ENCODE measurements at places on chromosomes 4 and X.

- DNase-seq, result no peak
These were observed 72.0 kb upstream of the GPM6A start for GRCh38 chr4:175884048-175884447.

DNA sequence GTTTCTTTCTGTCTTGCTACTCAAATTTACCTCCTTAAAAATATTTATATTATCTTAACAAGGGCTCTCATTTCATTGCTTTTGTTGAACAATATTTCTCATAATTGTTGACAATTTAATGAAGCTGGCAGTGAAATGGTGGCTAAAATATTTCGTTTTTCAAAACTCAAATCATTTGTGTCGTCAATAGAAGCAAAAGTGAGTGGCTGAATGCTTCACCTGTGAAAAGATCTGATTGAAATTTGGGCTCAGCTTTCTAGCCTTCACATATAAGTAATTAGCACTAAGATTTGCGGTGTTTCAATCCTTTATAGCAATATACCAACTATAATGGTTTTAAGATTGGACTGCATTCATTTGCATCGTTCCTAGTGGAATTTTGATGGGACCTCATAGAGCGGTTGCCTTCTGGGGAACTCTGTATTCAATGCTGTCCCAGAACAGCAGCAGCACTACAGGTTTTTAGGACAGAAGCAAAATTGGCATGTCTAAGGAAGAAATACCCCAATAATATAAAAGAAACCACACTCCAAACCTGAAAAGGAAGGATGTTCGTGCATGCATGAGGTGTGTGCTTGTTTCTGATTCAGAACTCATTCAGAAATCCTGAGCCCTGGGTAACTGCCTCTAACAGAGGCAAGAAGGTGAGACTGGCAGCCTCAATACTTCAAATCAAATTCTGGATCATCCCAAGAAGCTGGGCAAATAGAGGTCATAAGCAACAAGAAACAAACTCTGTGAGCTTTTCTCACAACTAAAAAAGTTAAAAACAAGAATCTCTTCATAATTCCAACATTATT is 2.5 kb downstream of the CXCL1 start:
- DNase-seq, result no peak

GRCh38 chr4:163701916-163702315 is 207.4 kb downstream of the TMA16 start:
- no peak for DNase-seq

DNA sequence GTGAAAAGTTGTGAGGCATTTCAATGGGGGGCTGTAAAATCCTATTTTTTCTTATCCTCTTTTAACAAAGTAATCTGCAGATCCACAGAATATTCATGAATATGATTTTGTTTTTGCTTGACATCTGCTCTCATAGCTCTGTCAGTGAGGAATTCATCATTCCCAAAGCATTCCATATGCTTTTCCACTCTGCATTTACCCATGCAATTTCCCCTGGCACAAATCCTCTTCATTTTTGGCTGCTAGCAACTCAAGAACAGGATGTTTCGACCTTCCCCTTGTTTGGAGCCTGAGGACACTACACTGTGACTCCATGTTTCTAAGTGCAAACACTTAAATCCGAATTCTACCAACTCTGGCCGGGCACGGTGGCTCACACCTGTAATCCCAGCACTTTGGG is 48.5 kb downstream of the KLHL15 start:
- no peak for DNase-seq

DNA sequence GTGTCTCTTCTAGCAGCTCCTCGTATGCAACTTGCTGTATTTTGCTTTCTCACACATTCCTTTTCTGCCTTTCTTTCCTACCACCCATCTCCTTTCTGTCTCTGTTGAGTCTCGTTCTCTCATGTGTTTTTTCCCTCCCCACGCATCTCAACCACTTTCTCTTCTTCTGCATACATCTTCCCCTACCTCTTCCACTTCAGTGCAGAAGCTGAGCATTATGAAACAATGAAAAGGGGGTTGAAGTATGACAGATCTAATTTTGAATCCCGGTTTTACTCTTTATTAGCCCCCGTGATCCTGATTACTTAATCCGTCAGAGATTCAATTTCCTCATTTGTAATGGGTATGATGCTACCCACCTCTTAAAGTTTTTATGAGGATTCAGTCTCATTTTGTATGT is 7.3 kb downstream of the FAM241A start:
- no peak for DNase-seq

DNA sequence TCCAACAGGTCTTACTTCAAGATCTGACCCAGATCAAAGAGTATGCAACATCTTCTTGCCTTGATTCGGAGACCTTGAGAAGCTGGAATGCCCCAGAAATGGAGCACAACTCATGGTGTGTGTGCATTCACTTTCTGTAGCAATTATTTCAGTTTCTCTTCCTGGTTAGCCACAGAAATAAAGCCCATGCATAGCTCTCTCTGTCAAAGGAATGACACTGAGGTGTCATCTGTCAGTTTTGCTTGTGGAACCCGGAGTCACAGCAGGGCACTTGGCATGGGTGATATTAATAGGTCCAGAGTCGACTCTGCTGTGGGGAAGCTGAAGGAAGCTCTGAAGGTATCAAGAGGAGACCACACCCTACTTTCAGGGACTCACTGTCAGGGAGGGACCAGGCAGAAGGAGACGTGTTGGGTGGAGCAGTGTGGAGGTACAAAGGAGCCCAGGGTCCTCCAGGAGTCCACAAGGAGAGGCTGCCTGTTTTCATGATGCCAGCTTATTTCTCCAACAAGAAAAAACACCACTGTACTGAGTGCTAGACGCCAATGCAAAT is 10.7 kb downstream of the CLNK start:
- DNase-seq, result no peak

DNA sequence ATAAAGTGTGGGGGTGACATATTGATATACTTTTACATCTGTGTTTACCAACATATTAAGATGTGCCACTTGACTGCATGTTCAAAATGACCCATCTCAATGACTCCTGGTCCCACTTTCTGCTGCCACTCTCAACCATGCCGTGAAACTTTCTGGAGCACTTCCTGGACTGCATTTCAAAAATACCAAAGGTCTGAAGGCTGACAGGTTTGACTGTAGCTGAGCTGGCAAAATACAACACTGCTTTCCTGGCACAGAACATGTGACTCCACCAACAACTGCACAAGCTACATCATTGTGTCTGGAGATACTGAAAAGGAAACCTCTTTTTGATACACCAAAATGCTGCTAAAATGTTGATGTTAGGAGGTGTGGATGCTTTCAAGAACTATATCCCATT is 184.8 kb downstream of the UNC5C start:
- DNase-seq, result no peak

DNA sequence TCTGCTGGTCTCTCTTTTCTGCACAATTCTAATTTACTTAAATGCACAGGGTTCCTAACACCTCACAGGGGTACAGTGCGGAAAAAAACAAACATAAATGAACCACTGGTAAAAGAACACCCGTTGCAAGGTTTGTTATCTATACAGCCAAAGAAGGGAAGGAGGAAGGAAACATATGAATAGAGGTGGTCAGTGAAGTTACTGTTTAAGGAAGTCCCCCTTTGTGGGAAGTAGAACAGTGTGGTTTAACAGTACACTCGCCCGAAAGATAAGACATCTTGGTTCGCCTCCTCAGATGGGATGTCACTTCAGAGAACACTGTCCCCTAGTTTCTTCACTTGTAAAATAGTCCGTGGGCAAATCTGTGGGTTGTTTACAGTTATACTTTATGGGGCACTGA is 57.5 kb downstream of the TEC start:
- no peak for DNase-seq

GRCh38 chrX:108064613-108065012 is 19.7 kb downstream of the VSIG1 start:
- no peak for DNase-seq

DNA sequence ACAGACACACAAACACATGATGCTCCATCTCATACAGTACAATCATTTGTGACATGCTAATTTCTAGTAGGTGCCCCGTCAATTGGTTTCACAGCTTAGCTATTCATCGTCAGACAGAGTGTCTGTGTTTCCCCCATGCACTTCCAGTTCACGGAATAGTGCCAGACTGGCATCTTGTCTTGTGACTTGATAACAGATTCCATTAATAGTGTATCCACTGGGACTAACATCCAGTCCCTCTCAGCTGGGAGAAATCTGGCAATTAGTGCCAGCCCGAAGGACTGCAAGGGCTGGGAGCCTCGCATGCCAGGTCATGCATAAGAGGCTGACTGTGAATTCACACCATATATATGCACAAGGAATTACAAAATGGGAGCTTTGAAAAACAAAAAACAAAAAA is 20.2 kb upstream of the GATB start:
- peak; percentile 25 for DNase-seq

- peak; percentile 66 for DNase-seq
These were observed 373 bp downstream of the ELOVL6 start for GRCh38 chr4:110198049-110198434.

GRCh38 chrX:53288189-53288588 is 6.8 kb upstream of the IQSEC2 start:
- peak; percentile 65 for DNase-seq

DNA sequence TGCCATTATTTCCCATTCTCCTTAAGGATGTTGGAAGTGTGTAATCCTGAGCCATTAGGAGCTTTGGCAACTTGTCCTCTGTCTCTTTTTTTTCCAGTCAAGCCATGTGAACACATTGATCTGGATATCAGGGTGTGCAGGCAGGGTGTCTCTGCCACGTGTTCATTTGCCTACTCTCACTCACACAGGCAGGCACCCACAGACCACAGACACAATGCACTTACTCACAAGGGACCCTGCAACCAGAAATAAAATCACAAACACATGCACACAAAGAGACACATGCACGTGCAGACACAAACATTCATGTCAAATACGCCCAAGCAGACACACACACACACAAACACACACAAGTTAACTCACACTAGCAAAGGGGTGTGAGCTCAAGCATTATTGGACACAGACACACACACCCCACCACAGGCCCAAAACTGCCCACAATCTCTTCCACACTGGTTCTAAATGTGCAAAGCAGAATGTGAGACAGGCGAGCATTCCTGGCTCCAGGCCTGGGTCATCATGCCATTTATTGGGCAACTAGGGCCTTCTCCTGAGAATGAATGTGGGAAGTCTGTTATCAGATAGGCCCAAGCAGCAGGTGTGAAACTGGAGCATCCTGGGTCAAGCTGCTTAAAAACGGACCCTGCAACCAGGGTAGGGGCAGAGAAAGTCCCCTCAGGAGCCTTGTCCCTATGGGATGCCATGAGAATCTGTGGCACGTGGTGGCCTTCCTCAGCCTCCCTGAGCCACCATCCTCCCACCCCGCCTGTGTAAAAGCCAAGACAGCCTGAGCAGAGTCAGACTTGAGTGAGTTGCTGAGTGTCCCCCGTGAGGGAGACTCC is 63.4 kb downstream of the NBDY start:
- DNase-seq, result no peak

GRCh38 chrX:45757272-45757671 is 556.6 kb upstream of the DIPK2B start:
- DNase-seq, result no peak

- DNase-seq, result no peak
These were observed 18.9 kb upstream of the SCRG1 start for GRCh38 chr4:173417833-173418232.

DNA sequence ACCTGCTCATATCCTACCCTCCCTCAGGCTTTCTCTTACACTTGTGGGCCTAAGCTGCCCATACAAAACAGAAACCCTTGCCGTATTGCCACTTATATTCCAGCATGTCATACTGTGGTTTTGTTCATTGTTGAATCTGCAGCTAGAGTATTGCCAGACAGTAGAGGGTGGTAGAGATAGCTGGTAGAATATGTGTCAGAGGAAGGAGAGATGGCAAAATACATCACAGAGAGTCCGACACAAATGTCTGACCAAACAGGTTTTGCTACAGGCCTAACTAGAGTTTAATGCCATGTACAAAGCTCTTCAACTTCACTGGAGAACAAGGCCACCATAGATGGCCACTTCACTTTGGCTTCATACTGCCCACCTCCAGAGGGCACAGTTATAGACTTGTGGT is 160.1 kb downstream of the EFHC2 start:
- no peak for DNase-seq

DNA sequence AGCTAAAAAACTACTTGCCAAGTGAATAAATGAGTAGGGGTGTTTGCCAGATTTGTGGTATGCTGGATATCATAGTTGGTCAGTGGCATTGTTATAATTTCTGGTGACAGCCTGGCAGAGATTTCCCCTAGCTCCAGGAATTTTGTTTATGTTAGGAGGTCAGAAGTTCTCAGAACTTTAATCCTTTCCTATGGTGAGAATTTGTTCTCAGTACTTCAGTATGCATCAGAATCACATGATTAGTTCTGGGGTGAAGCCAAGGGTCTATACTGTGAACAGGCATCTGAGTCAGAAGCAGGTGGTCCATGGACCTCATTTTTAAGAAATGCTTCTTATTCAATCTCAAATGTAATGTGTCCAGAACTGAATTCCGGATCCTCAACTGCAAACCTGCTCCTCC is 10.5 kb downstream of the RASSF6 start:
- DNase-seq, result no peak

DNA sequence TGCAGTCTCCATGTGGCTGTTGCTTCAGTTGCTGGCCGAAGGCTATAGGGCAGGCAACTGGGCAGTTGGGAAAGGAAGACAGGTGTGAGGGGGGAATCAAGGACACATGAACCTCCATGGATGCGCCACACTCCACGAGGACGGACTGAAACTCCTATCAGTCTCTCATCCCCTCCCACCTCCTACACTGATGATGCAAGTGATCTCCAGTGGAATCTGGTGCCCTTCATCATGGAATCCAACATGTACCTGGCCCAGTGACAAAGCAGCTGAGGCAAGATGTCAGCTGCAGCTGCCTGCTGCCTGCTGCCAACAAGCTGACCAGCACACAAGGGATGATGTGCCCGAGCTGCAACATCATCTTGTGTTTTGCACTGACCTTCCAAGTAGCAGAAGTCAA is 26.0 kb upstream of the MGST2 start:
- DNase-seq, result no peak

GRCh38 chrX:71107762-71108360 is 1.3 kb upstream of the CXorf65 start:
- DNase-seq, result no peak

DNA sequence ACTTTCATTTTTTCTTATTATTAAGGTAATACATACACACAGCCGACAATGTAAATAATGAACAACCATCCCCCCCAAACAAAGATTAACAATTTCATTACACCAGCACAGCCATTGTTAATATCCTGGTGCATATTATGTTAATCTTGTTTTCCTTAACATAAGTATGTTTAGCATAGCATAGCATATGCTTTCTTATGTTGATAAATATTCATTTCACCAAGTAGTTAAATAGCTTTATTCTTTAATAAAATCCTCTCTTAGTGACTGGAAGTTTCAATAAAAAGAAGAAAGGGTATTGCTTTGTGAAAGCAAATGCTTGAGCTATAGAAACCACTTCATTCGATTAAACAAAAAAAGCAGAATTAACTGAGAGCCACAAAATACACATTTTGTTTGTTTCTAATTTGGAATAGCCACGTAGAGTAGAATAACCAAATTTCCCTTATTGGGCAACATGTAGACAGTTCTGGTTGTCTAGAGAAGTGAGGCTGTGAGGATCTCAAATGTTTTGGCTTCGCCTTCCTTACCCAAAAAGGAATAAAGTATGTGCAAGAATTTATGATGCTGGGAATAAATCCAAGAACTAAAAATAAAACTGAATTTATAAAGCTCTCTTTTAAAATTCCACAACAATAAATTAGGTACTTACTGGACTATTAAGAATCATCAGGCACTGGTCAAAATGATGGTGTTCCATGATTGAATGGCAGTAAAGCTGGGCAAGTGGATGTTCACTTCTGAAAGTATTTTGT is 118.0 kb downstream of the PDE5A start:
- no peak for DNase-seq
